ENCODE measurements at places on chromosomes 11 and 22. TPM values are rescaled to one million over a fixed set of nuclear protein-coding genes. Genes with fewer than 3 reads are reported as not detected.
A peak's percentile ranks its signal among the peaks of the same experiment; 100 is the strongest.

ZNF214 gene
- polyA plus RNA-seq = 2.5 TPM

INS gene
- polyA plus RNA-seq = not detected

DNA sequence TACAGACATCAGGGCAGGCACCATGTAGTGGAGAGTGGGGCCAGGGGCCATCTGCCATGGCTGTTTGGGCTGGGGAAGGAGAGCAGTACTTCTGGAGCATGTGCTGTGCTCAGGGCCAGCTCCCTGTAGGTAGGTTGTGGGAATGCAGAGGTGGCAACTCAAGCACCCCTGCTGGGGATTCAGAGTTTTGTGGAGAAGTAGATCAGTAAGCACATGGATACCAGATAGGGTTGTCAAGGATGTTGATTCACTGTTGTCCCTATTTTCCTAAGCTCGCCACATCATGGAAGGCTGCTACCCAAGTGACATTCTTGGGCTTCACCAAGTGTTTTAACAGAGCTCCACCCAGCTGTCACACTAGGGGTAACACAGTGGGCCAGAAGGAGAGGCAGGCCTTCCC lies 67.2 kb downstream of the BMAL1 start:
- no peak for DNase-seq

DNA sequence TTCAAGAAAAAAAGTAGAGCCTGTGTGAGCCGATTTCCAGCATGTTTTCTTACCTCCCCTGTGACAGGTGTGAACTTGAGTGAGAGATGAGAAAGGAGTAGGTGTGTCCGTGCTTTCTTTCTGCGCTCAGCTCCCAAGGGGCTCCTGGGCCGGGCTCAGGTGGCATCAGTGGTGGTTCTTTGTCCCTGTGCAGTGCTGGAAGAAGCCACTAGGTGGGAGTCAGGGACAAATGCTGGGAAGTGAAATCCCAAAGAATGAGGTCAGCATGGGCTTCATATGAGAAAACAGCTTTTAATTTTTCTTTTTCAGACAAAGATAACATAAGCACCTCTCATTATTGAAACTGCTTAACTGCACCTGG lies 57.8 kb downstream of the PPFIBP2 start:
- DNase-seq = peak; percentile 86

- DNase-seq = no peak
These were observed 711 bp upstream of the PHF21B start for GRCh38 chr22:45010532-45010900.

DNA sequence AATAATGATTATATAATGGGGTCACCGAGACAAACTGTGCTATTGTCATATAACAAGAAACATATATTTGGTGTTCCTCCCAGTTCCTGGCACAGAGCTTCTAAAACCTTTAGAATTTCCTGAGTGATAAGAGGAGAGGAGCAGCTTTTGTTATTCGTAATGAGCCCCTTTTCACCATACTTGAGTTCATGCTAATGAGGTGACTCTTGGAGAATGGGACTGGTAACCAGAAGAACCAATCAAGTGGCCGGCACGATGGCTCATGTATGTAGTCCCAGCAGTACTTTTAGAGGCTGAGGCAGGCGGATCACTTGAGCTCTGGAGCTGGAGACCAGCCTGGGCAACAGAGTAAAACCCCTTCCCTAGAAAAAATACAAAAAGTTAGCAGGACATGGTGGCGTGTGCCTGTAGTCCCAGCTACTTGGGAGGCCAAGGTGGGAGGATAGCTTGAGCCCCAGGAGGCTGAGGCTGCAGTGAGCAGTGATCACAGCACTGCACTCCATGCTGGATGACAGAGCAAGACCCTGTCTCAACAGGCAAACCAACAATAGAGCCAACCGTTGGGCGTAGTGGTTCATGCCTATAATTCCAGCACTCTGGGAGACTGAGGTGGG lies 62.7 kb upstream of the FTH1 start:
- DNase-seq = no peak

- no peak for DNase-seq
These were observed 98.9 kb downstream of the MYO18B start for GRCh38 chr22:25840891-25841290.

CCDC116 gene
- 0.30 TPM for polyA plus RNA-seq

DNA sequence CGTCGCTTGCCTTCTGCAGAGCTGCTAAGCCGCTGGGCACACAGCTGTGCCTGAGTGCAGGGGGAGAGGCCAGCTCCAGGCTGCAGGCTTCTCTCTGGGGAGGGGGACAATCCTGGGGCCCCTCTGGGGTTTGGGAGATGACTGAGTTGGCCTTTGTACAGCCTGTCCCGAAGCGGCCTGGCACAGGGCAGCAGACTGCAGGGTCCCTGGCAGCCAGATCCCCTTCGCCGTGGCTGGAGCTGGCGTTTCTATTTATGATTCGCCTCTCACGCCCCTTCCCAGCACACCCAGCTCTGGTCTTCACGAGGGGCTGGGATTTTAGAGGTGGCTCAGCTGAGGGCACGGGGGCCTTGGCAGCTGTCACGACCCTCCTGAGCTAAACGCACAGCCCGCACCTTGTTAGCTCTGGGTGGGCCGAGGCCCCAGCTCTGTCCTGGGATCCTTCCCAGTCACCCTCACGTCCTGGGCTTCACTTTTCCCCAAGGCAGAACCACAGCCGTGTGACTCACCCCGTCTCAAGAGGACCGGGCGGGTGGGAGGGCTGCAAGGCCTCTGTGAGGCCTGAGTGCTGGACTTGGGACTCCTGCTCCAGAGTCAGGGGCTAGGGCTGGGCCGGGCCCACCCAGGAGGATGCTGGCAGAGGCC lies 18.4 kb downstream of the OSBPL5 start:
- DNase-seq = no peak

PKDREJ gene
- polyA plus RNA-seq = 0.41 TPM

SLC22A8 gene
- polyA plus RNA-seq = not detected

DNA sequence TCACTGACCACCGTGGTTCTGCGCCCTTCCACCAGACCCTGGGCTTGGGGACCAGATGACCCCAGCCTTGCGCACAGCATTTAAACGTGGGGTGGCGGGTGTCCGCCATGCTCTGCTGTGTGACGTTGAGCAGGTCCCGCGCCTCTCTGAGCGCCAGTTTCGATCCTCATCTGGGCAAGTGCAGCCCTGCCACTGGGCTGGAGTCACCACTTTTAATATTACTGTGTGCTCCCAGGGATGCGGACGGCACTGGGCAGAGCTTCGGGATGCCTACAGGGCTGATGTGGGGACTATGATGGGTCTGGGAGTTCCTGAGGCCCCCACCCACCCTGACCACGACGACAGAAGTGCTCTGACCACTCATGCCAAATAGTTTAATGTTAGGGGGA lies 1.2 kb upstream of the NUDT8 start:
- no peak for DNase-seq

- no peak for DNase-seq
These were observed 409 bp upstream of the TMEM134 start for GRCh38 chr11:67469508-67469811.

PYGM gene
- polyA plus RNA-seq = 140 TPM

DNA sequence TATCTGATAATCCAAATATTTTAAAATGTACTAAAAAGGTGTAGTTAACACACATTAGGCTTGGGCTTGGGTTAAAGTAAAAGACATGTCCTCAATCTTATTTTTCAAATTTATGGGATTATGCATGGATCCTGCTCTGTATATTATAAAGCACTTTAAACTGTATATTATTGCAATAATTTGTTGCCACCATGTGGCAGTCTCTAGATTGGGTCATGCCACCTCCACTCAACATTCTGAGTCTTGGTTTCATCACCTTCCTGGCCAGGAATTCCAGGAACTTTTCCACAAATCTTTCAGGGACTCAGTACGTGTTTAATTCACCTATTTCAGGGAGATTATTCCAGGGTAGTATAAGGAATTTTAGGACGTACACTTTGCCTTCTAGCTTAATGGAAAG lies 695.5 kb downstream of the FAM181B start:
- no peak for DNase-seq

PATE4 gene
- 0.25 TPM for polyA plus RNA-seq

- DNase-seq = peak; percentile 68
These were observed 41.0 kb upstream of the OLFML1 start for GRCh38 chr11:7444091-7444981.

All from muscle of leg (tissue), 16 donors.